ENCODE measurements at places on chromosomes 7 and 10.

- DNase-seq = peak; percentile 77
These were observed 35.5 kb downstream of the FRMPD2 start for GRCh38 chr10:48238826-48239520.

GRCh38 chr7:94190599-94191061, 186.5 kb upstream of the BET1 start:
- no peak for DNase-seq

DNA sequence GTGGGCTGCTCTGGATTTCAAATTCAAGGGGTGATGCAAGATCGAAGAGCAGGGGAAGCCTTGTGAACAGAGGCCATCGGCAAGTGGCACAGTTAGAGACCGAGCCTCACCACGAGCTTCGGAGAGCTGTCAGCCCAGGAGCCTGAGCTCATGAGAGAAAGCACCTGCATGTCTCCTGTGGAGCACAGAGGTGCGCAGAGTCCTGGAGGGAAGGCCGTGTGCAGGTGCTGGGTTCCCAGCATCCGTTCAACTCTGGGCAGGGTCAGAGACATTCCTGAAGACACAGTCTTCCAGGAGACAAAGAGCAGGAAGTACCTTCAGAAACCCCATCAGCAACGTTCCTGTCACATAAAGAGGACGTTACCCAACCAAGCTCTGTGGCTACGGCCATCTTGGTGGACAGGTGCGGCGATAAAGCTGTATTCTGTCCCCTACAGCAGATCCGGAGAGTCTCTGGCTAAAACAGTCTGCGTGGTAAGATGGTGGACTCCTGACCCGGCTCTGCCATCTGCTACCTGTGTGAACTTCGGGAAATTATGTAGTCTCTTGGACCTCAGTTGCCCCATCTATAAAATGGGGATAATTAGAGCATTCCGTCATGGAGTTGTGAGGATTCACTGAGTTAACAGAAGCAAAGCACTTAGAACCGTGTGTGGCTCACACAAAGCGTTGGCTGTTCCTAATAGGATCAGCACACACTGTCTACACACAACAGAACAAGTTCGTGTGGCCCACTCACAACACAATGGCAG, 40.6 kb downstream of the NOD1 start:
- DNase-seq = no peak

DNA sequence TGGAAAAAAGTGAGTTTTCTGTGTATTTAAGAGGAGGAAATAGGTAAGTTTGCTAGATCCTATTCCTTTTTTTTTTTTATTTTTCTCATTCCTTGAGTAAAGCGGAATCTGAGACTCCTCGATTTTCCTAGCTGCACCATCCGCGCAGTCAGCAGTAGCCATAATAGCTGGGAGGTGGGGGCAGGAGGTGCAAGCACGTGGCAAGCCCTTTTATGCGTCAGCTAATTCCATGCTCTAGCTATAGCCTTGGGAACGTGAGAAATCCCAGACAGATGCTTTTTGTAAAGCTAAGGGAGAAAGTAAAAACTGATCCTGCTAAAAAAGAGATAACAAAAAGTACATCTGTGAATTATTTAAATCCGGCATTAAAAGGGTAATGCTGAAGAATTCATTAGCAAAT, 33.2 kb upstream of the TPK1 start:
- DNase-seq = no peak

DNA sequence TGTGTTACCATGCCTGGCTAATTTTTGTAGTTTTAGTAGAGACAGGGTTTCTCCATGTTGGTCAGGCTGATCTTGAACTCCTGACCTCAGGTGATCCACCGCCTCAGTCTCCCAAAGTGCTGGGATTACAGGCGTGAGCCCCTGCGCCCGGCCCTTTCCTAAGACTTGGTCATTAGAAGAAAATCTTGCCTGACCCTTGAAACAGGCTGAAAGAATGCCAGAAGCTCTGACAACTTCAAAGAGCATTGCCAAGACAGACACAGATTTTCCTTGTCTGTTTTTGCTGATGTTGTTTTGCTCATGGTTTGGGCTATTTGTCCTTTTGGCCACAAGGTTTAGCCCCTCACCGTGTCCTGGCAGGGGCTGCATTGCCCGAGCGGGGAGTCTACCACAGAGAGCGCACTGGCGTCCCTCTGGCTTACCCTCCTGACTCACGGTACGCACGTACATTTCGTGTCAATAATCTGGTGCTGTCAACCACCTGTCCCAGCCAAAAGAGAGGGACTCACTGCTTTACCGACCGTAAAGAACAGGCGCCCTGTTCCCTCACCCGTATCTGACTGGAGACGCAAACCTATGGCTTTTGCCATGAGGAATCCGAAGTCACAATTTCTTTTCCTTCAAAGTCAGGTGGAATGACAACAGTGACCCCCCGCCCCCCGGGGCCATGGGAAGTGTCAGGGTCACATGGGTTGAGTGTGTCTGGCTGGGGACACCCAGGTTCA, 10.1 kb upstream of the INPP5A start:
- no peak for DNase-seq

DNA sequence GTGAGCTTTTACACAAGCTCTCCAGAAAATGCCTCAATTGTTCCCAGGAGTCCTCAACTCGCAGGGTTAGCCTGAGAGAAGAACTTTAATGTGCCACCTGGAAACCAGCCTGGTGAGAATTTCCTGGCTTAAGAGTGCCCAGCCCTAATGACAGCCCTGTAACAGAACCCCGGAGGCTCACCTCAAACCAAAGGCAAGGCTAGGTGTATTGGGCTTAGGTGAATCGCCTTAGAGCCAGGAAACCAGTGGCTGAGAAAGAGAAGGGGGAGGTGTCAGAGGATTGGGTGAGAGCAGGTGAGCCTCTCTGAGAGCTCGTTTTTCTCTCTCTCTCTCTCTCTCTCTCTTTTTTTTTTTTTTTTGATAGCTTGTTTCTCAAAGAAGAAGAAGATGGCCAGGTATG, 7.3 kb downstream of the OCM2 start:
- DNase-seq = no peak

DNA sequence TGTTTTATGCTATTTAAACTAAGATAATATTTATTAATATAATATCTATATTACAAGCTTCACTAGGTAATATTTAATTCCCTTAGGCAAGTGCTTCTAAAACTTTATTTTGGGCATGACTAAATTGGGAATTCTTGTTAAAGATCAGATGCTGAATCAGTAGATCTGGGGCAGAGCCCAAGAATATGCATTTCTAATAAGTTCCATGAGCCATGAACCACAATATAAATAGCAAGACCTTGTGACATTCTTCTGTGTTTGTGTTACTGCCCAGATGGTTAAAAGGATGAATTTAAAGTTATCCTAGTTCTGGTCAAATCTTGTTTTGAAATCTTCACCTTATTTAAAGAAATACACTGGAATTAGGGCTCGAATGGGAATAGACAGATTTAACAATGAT, 258.4 kb upstream of the CACNA2D1 start:
- DNase-seq = no peak

GRCh38 chr7:122457325-122457724, 152.8 kb upstream of the FEZF1 start:
- no peak for DNase-seq

GRCh38 chr7:105776068-105776790, 100.2 kb downstream of the ATXN7L1 start:
- DNase-seq = no peak

- no peak for DNase-seq
These were observed 6.6 kb downstream of the CREB5 start for GRCh38 chr7:28418966-28419365.

DNA sequence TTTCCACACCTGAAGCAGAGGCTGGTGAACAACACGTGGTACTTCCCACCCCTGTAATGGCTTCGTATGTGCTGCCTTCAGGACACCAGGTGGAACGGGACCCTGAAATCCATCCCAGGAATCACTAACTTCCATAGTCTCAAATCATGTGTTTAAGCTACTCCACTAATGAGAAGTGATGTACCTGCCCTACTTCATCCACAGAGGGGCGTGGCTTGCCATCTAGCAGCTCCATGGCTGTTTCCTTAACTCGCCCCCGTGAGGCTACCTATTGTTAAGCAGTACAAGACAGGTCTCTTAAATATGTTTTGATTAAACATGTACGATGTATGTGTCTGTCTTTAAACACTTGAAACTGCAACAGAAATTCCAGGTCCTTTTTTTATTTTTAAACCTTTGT, 31.8 kb downstream of the ARL3 start:
- no peak for DNase-seq

DNA sequence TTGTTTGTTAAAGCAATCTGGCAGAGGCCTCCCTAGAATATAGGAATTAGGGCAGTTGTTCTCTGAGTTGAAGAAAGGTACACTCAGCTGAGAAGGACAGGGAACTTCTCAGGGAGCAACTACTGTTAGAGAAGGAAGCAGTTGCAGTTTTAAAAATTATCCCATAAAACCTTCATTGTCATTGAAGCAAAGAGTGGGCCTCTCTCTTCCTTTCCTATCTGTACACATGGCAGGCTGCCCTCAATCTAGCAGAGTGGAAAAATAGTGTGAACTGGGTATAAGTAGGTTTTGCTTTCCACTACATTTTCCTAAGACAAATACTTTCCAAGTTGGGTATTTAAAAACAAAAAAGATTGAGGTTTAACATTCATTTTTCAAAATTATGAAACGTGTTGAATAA, 236.7 kb upstream of the KLF14 start:
- DNase-seq = no peak

DNA sequence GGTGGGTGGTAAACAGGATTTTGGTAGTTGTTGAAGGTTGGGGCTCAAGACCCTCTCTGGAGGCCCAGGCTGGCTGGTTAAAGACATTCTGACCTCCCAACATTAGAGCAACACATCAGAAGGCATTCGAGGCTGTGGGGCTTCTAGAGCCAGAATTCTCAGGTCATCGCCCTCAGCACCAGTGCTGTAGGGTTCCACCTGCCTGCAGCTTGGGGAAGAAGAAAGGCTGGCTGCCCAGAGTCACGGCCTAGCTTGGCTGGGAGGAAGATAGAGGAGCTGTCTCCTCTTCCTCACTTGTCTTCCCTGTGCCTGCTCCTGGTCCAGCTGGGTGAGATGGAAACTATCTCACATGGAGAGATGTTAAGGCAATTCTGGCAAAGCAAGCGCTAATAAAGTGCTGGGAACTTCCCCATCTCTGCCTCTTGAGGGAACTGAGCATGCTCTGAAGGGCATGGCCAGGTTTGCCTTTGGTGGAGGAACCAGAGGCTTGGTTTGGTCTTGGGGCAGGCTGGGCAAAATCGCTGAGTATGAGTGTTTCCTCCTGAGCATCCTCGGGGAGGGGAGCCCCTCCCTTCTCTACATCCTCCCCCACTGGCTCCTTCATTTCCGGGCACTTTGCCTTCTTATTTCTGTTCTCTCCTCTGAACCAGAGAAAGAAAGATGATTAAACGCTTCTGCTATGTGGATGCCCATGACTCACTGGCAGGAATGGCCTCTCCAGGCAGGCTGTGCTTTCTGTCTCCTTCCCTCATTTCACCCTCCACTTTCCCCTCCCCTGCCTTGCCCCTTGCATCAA, 509.0 kb upstream of the PODXL start:
- DNase-seq = peak; percentile 59

DNA sequence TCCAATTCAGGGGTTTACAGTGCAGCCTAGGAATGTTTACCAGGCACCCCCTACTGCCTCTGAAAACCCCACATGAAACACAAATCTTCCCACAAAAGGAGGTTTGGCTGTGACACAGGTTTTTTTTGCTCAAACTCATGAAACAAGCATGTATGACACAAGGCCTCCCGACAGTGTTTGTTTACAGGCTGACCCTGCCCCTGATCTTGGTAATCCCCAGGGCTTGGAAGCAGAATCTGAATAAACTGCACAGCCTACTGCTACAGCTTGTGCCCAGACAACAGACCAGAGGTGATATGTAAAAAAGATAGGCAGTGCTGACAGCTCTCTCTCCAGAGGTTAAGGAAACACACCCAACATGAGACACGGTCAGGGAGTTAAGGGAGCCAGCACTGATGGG, 184.2 kb downstream of the KMT2E start:
- no peak for DNase-seq

- no peak for DNase-seq
These were observed 32.8 kb downstream of the GSAP start for GRCh38 chr7:77383333-77383740.

DNA sequence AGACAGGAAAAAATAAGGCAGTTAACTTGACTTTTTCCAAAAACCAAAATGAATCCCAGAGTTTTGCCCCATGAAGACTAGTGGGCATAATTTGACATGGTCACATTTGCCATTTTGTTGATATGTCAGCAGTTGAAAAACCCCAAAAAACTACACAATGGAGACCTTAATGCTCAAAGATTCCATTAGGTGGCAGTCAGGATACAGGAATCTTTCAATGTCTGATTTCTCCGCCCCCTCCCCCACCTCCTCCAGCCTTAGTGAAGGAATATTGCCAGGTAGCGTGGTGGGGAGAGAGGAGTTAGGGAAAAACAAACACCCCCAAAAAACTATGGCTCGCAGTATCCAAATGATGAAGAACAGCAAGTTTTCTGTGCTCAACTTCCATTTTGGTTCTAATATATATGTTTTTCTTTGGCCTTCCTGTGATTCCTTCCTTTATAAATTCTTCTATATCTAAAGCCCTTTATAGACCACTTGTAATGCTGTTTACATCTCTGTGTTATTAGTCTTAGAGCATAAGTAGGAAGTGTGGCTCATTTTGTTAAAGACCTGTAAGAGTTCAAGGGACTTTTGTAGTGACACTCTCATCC, 6.7 kb upstream of the SMNDC1 start:
- peak; percentile 62 for DNase-seq

GRCh38 chr7:50312250-50313162, 8.0 kb downstream of the IKZF1 start:
- no peak for DNase-seq
